ENCODE measurements at places on chromosomes 16 and 17. TPM values are rescaled to one million over a fixed set of nuclear protein-coding genes. Genes with fewer than 3 reads are reported as not detected.

GRCh38 chr16:11084876-11085485 lies 140.6 kb downstream of the CLEC16A start:
- H3K36me3 ChIP-seq = peaks cover 9% of the 10 kb centered on the region
- H3K4me3 ChIP-seq = no peak overlapping the region
- no peak for DNase-seq

DNA sequence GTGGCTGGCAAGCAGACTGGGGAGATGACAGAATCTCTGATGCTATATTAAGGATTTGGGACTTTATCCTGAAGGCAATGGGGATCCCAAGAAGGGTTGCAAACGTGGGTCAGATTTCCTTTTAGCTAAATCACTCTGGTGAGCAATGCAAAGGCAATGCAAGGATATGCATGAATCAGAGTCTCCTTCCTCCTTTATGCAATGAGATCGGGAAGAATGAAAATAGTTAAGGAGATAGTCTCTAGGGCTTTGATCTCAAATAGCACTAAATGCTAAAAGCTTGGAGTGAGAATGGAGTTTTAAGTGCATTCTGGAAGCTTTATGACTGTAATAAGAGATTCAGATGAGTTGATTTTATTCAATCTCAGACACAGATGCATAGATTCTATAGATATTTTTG lies 27.2 kb upstream of the SHISA9 start:
- H3K27me3 ChIP-seq = no peaks in the 10 kb centered on the region
- H3K27ac ChIP-seq = no peak overlapping the region
- H3K4me1 ChIP-seq = no peaks in the 10 kb centered on the region
- H3K4me3 ChIP-seq = no peak overlapping the region

- no peak for DNase-seq
- peak overlapping the region; percentile 15 for H3K27ac ChIP-seq
- H3K36me3 ChIP-seq = peaks cover 79% of the 10 kb centered on the region
- no peaks in the 10 kb centered on the region for H3K27me3 ChIP-seq
- peaks cover 10% of the 10 kb centered on the region for H3K4me1 ChIP-seq
These were observed 75.1 kb upstream of the ENDOV start for GRCh38 chr17:80339731-80340456.

GRCh38 chr17:52106072-52106471 lies 52.4 kb downstream of the CA10 start:
- no peak overlapping the region for H3K4me3 ChIP-seq
- no peak overlapping the region for H3K27ac ChIP-seq
- H3K27me3 ChIP-seq = no peaks in the 10 kb centered on the region
- DNase-seq = no peak
- H3K4me1 ChIP-seq = no peaks in the 10 kb centered on the region
- H3K36me3 ChIP-seq = no peaks in the 10 kb centered on the region

DNA sequence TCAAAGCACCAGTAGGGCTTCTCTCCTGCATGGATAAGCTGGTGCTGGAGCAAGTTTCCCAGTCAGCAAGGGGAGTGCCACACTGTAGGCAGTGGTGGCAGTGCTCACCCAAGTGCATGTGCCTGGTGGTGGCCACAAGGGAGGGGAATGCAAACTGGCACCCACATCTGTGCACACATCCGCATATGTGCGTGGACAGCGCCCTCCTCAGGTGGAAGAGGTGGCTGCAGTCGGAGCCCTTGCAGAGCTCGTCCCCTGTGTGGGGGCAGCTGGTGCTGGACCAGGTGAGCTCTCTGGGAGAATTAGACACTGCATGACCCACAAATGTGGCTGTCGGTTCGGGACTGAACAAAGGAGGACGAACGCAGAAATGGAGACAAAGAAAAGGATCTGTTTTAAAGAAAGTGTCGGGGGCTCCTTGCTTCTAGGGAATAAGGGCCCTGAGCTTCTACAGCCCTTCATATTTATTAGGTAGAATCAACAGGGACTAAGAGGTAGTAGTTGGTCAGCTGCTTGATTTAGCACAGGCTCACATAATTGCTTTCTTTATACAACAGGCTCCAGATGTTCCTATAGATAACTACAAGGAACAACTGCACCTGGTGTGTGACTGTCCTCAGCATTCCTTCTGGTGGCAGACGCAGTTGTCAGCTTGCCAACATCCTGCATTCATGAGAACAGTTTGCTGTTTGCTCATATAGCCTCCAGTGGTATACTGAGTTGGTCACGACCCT lies 5.3 kb upstream of the ZNF689 start:
- H3K4me3 ChIP-seq = no peak overlapping the region
- H3K27ac ChIP-seq = no peak overlapping the region
- DNase-seq = peak; percentile 88

DNA sequence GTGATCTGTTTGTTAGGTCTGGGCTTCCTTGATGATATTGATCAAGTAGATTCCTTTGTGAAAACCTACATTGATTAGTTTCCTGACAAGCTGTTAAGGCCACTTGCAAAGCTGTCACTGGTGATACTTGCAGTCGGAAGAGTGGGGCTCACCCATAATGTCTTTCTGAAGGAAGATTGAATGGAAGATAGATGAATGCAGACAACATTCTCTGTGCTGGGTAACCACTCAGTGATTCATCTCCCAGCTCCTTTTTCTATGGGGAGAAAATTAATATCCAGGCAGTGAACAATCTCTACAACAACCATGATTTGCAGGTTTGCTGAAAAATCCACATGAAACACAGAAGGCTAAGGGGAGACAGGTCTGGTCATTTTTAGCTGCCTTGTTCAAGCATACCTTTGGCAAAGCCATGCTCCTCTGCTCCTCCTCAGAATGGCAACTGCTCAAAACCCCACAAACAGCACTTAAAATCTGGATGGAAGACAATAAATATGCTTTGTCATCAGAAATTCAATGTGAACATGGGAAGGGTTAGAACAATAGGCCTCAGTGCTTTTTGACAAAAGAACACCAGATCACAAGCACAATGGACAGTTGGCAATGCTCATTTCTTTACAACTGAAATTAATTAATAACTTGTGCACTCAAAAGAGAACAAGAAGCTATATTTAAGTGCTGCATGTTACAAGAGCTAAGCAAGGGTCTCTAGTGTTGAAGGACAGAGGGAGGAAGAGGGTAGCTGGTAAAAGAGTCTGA lies 495.4 kb downstream of the TOX3 start:
- no peak overlapping the region for H3K4me3 ChIP-seq
- DNase-seq = no peak
- no peaks in the 10 kb centered on the region for H3K4me1 ChIP-seq

GRCh38 chr17:2905696-2906501 lies 109.7 kb downstream of the RAP1GAP2 start:
- H3K27ac ChIP-seq = no peak overlapping the region
- no peak for DNase-seq
- H3K27me3 ChIP-seq = no peaks in the 10 kb centered on the region
- H3K4me3 ChIP-seq = no peak overlapping the region
- H3K4me1 ChIP-seq = peaks cover 10% of the 10 kb centered on the region

SECTM1 gene
- total RNA-seq = 2.7 TPM

RAMP2 gene
- not detected for total RNA-seq

STX1B gene
- 3.6 TPM for total RNA-seq

XPO6 gene
- total RNA-seq = 267 TPM

Measured in activated CD8-positive, alpha-beta memory T cell treated with anti-CD3 and anti-CD28 coated beads, Interleukin-2, amount 10 ng/mL, durations not matched to agents 7 days and 5 days (primary cell).